SHP77 treated with DMSO at 0.1 percent for 48 hours (cell line): ENCODE measurements at places on chromosomes 3 and 15.

- DNase-seq: no peak
These were observed 826.8 kb downstream of the NTRK3 start for GRCh38 chr15:87429754-87430153.

GRCh38 chr15:77854980-77855379 lies 222.3 kb upstream of the LINGO1 start:
- DNase-seq: no peak

- no peak for DNase-seq
These were observed 212.3 kb upstream of the LRRFIP2 start for GRCh38 chr3:37386627-37387230.

DNA sequence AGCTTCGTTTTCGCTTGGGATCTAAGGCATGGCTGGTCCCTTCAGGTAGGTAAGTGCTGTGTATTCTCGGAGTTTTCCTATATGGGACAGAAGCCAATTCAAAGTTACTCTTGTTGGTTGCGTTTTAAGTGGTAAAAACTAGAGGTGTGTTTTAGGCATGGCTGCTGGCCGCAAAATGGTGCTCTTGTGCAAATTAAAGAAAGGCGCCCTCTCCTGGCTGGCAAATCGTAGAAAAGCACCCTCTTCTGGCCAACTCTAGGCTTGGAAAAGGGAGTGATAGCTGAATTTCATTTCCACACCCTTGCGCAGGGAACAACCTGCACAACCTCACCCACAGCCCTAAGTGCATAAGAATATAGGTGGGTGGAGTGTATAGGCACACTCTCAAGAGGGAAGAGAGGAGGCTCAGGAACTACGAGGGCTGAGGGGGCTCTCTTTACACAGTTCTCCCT lies 23.5 kb downstream of the DRD3 start:
- DNase-seq: no peak

GRCh38 chr15:40313531-40314398 lies 6.0 kb upstream of the PLCB2 start:
- DNase-seq: peak; percentile 60

- DNase-seq: no peak
These were observed 9.6 kb upstream of the RASA2 start for GRCh38 chr3:141477224-141477623.

DNA sequence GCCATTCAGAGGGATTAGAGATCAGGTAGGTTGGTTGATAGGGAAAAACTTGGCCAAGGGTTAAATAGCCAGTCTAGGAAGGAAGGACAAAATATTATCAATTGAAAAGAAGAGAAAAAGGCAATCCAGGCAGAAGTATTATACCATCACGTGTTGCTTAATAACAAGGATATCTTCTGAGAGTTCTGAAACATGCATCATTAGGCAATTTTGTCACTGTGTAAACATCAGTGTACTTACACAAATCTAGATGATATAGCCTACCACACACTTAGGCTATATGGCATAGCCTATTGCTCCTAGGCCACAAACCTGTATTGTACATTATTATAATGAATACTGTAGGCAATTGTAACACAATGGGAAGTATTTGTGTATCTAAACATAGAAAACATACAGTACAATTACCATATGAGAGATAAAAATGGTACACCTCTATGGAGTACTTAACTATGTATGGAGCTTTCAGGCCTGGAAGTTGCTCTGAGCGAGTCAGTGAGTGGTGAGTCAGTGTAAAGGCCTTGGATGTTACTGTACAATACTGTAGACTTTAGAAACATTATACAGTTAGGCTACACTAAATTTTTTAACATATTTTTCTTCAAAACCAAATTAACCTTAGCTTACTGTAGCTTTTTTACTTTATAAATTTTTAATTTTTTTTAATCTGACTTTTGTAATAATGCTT lies 2.7 kb downstream of the TEX55 start:
- DNase-seq: no peak

GRCh38 chr3:77304700-77305021 lies 264.8 kb downstream of the ROBO2 start:
- DNase-seq: no peak

DNA sequence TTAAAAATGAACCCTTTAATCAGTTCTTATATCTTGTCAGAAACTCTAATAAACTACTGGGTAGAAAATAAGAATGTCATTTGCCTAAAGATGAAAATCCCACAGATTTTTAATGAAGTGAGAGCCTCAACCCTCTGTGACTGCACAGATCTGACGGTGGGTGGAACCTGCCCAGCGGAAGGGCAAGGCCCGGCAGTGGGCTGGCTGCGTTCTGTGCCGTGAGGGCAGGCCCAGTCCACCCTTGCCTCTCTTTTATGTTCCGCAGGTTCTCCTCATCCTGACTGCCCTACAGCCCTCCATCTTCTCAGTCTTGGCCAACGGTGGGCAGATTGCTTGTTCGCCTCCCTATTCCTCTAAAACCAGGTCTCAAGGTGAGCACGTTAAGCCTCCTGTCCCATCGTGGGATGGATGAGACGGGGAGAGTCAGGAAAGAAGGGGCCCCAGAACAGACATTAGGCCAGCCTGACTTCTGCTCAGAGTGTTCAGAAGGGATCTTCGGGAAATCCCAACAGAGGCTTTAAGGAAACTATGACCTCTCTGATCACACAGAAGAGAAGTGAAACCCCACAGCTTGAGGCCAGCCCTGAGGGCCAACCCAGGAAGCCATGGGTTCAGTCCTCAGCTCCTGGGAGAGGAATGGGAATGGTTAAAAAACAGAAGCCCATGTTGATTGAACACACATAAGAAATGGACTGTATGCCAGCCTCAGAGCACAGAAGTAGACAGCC lies 16.0 kb downstream of the SLC51A start:
- DNase-seq: no peak

DNA sequence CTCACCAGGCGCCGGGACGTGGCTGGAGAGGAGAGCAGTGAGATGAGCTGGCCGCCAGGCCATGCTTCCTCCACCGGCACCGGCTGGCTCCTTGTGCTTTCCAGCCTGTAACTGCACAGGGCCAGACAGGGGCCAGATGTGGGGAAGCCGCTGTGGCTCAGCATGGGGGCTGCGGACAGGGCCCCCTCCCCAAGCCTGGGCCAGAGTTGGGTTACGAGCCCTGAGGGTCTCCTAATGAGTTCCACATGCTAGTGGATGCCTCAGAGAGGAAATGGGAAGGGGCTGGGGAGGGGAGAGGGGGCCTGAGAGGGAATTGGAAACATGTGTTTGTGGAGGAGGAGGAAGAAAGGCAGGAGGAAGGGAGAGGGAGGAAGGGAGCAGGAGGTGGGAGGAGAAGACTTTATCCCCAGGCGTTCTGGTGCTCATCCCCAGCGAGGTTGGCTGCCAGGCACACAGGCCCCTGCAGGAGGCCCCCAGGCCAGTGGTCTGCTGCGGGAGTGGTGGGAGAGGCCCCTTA lies 11.7 kb upstream of the DUSP7 start:
- DNase-seq: no peak

DNA sequence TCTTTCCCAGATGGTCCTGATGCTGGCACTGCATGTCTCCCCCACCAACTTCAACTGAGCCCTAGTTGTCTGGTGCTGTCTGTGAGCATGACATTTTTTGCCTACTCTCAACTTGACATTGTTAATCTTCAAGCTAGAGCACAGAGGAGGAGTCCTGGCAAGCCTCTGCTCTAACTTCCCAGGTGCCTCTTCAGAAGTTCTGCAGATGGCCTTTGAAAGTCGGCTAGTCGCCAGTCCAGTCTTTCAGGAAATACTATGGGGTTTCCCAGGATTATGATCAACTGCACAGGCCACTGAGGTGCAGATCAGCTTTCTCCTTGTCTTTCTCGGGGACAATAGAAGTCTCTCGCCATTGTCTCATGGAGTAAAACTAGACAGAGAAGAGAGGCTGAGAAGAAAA lies 86.7 kb downstream of the ST8SIA2 start:
- no peak for DNase-seq

DNA sequence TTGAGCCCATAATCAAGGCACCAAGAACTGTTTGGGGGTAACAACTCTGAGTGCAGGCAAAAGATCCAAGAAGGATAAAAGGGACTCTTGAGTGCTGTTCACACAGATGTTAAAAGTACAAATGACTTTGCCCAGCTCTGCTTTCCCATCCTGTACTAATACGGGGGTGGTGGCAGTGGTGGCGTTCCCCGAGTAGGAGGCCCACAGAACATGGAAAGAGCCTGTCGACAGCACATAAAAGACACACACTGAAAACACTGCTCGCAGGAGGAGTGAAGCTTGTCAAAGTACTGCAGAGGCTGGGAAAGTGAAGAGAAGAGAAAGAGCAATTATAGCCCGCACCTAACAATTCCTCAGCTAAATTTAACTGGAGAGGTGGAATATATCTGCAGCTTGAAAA lies 40.9 kb downstream of the HACD2 start:
- no peak for DNase-seq

GRCh38 chr3:119257654-119258410 lies 17.2 kb upstream of the B4GALT4 start:
- DNase-seq: no peak

DNA sequence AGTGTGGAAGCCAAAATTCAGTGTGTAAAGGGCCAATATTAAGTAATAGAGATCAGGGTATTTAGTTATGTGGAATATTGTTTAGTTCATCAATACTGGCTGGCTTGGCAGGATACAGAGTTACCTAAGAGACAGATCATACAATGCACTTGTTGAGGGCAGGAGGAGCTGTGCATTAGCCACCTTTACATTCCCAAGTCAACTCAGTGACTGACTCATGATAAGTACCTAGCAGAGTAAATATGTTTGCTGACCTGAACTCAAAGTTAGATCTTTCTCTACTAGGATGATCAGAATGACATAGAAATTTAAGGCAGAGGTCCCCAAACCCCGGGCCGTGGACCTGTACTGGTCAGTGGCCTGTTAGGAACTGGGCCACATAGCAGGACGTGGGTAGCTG lies 3.5 kb upstream of the ABHD17C start:
- no peak for DNase-seq

GRCh38 chr3:164918905-164919304 lies 159.4 kb downstream of the SI start:
- no peak for DNase-seq

GRCh38 chr15:94451466-94451865 lies 220.1 kb downstream of the MCTP2 start:
- no peak for DNase-seq

GRCh38 chr15:72375501-72375845 lies 341 bp downstream of the HEXA start:
- DNase-seq: no peak

GRCh38 chr15:81296186-81296585 lies 27.8 kb downstream of the STARD5 start:
- no peak for DNase-seq

DNA sequence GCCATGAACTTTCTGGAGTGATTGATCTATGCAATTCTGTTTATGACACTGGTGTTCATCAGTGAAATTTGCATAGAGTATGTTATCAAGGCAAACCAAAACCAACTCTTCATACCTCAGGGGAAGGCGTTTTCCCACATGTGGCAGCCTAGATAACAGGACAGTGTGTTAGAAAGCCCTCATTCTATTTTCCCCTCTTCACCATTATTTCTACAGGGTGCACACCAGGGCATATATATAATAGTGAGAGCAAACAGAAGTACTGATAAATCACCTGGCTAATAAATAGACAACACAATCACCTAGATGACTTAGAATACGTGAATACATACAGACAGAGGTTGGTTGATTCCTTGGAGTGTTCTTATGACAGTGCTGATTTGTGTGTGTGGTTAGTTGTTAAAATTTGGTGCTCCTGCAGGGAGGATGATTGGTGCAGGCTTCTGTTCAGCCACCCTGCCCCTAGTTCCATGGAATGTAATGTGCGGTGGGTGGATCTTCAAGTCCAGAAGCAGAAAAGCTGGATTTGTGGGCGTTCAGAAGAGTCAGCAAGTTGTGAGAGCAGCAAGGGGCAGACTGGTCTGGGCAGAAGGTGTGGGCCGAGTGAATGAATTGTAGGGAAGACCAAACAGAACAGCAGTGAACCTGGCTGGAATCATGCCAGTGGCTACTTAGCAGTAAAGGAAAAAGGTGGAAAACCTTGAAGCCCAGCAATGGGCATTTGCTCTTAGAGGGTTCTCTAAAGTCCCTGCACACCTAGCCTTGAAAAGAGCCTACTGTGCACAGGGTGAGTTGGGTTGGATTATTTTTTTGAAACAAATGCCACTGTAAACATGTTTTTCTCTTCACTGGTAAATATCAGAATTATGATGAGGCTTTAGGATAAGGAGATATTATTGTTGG lies 11.7 kb upstream of the RARRES1 start:
- DNase-seq: no peak

GRCh38 chr15:82540984-82541431 lies 751 bp upstream of the RPS17 start:
- DNase-seq: no peak

DNA sequence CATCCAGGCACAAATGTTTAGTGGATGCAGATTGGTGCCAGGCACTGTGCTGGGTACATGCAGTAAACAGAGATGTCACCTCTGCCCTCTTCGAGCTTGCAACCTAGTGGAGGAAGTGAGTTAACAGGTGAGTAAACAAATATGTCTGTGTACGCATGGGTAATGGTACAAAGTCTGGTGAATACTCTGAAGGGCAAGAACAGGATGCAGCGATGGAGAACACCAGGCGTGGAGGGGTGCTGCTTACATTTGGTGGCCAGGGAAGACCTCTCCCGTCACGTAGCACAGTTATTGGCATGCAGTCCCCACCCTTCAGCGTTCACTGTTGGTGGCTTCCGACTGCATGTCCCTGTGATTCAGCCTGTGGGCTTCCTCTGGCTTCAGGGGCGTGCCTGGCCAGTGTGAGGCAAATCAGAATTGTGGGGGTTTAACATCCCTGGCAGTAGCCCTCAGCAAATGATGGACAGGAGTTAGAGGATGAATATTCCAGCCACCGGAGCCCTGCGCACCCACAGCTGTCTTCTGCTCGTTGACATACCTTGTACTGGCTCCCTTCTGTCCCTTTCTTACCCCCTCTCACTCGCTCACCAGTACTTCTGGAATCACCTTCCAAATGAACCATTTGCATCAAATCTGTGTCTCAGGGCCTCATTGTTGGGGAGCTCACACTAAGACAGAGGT lies 9.1 kb upstream of the HDAC11 start:
- DNase-seq: peak; percentile 57

DNA sequence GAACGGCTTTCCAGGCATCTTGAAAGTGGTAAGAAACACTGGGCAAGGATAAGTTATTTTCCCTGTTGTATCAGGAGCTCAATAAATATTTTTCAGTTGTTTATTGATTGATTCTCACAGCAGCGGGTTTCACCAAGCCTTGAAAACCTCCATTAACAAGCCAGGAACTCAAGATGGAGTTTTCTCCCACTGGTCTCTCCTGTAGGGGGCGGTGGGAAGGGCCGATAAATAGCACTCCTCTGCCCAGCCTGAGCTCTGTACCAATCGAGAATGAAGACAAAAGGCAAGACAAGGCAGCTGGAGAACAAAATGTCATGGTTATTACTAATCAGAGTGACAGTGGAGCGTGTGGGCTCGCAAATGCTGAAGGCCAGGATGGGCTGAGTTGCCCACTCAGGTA lies 7.4 kb downstream of the HRH1 start:
- no peak for DNase-seq
